Breast epithelium (tissue), 4 donors: ENCODE measurements at places on chromosomes 6 and 20. TPM values are rescaled to one million over a fixed set of nuclear protein-coding genes. Genes with fewer than 3 reads are reported as not detected.

GRCh38 chr6:113847447-113847846, 9.7 kb upstream of the MARCKS start:
- DNase-seq: no peak
- H3K27me3 ChIP-seq: no peaks in the 10 kb centered on the region
- H3K4me1 ChIP-seq: no peaks in the 10 kb centered on the region
- H3K4me3 ChIP-seq: no peak overlapping the region
- H3K27ac ChIP-seq: no peak overlapping the region

- H3K27me3 ChIP-seq: no peaks in the 10 kb centered on the region
- H3K36me3 ChIP-seq: no peaks in the 10 kb centered on the region
Measured at GRCh38 chr20:32560989-32561830, 23.9 kb downstream of the NOL4L start.

KIF3B gene
- 28.6 TPM for total RNA-seq

MYBL2 gene
- 0.44 TPM for total RNA-seq

DNA sequence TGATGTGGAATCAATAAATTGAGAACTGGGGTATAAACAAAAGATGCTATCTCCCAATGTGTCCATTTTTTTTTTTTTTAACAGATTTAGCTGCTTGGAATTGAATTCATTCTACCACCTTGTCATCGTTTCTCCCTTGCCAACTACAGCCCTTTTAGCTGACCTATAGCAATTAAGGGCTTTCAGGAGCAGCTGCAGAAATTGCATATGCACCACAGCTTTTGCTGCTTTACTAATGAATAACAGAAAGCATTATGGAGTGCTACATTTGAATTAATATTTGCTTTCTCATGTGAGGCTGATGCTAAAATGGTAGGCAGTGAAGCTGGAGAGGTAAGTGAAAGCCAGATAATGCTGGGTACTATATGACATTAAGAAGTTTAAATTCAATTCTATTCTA, 5.7 kb downstream of the SESN1 start:
- H3K36me3 ChIP-seq: no peaks in the 10 kb centered on the region
- H3K4me1 ChIP-seq: peaks cover 6% of the 10 kb centered on the region
- no peak for DNase-seq
- no peaks in the 10 kb centered on the region for H3K27me3 ChIP-seq
- H3K4me3 ChIP-seq: no peak overlapping the region

KCNQ2 gene
- not detected for total RNA-seq

WFDC5 gene
- not detected for total RNA-seq

DNA sequence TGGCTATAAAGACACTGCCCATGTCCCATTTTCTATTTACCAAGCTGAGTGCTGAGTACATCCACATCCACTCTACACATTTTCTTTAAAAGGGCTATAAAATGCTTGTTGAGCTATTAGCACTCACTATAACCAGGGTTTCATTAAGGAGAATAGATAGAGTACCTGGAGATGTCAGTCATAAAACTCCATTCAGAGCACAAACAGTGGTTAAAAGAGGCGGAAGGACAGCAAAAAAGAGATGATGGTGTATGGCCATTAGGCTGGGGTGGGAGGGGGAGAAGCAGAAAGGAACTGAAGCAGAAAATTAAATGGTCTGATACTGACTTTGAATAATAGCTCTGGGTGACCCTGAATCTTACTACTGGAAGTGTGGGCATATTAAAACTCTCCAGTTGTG, 609.9 kb upstream of the MAP3K7 start:
- no peaks in the 10 kb centered on the region for H3K4me1 ChIP-seq
- H3K27ac ChIP-seq: no peak overlapping the region
- no peak overlapping the region for H3K4me3 ChIP-seq
- H3K36me3 ChIP-seq: no peaks in the 10 kb centered on the region
- H3K27me3 ChIP-seq: no peaks in the 10 kb centered on the region

STMND1 gene
- 0.98 TPM for total RNA-seq

DNA sequence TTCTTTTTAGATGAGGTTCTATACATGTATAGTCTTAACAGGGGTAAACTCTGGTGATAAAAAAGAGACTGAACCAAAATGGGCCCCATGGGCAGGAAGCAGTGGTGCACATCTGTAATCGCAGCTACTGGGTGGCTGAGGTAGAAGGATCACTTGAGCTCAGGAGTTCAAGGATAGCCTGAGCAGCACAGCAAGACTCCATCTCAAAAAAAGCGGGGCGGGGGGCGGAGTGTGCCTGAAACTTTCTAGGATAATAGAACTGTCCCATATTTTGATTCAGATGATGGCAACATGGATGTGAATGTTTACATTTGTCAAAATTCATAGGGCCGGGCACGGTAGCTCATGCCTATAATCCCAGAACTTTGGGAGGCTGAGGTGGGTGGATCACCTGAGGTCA, 48.8 kb upstream of the TAF8 start:
- H3K27ac ChIP-seq: no peak overlapping the region
- no peaks in the 10 kb centered on the region for H3K27me3 ChIP-seq
- no peak overlapping the region for H3K4me3 ChIP-seq
- no peaks in the 10 kb centered on the region for H3K36me3 ChIP-seq
- no peaks in the 10 kb centered on the region for H3K4me1 ChIP-seq

TNXB gene
- total RNA-seq: 32.9 TPM

DNA sequence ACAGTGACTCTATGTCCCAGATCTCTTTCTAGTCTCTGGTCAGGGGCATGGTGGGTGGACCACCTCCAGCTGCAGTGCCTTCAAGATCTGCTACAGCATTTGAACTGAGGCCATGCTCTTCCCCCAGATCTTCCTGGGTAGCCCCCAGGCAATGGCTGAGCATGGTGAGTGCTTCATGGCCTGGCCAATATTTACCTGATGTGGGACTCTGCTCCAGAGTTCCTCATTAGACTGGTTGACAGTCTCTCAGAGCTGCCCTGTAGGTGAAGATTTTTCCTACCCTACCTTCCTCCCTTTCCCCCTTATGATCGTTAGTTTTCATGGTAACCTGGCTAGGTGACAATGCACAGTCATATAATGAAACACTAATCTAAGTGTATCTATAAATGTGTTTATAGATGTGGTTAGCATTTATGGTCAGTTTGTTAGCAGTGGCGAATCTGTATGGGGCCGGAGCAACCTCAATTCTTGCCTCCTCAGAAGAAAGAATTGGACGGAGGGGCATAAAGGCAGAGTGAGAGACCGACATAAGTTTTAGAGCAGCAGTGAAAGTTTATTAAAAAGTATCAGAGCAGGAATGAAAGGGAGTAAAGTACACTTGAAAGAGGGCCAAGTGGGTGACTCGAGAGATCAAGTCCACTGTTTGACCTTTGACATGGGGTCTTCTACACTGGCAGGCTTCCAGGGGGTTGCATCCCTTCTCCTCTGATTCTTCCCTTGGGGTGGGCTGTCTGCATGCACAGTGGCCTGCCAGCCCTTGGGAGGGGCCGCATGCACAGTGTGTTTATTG, 256.3 kb downstream of the CD83 start:
- H3K36me3 ChIP-seq: no peaks in the 10 kb centered on the region
- H3K4me3 ChIP-seq: no peak overlapping the region
- H3K4me1 ChIP-seq: no peaks in the 10 kb centered on the region
- DNase-seq: no peak
- H3K27me3 ChIP-seq: no peaks in the 10 kb centered on the region

DNA sequence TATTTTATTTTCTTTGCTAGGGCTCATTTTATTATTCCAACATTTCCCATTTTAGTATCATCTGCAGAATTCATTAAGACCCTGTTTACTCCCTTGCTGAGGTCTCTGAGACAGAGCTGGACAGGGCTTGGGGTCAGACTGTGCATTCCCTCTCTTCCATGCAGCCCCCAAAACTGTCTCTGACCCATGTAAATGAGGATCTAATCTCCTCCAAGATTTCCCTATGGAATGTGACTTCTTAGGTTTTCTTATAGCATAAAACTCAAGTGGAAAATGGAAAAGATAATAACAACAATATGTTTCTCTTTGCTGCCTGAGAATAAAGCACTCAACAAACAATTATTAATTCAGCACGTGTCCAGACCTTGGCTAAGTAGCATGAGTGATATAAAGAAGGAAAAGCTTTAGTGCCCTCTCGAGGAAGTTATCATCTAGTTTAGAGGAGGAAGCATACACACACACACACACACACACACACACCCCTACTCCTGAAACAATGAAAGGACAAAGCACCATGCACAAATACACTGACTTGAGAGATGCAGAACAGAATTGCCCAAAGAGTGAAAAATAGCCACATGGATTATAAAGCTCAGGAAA, 815.5 kb downstream of the BCKDHB start:
- no peaks in the 10 kb centered on the region for H3K27me3 ChIP-seq
- DNase-seq: no peak
- no peaks in the 10 kb centered on the region for H3K4me1 ChIP-seq
- H3K27ac ChIP-seq: no peak overlapping the region
- no peaks in the 10 kb centered on the region for H3K36me3 ChIP-seq
- no peak overlapping the region for H3K4me3 ChIP-seq

DNA sequence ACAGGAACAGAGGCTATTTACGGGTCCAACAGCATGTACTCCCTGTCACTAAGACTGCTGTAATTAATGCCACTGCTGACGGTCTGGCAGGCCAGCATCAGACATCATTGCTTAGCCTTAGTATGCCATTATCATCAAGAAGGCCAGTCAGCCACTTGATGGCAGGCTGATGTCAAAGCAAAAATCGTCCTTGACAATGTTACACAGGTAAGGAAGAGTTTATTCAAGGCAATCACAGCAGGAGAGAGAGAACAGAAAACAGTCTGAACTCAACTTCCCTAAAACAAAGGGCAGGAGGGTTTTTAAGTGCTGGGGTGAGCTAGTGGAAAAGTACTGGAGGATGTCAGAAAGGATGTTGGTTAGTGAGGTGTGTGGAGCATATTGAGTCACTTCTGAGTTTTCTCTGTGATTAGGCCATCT, 25.1 kb downstream of the FKBP1C start:
- H3K4me3 ChIP-seq: no peak overlapping the region
- DNase-seq: no peak
- no peaks in the 10 kb centered on the region for H3K36me3 ChIP-seq
- H3K27me3 ChIP-seq: no peaks in the 10 kb centered on the region

MYMX gene
- 3.4 TPM for total RNA-seq

GRCh38 chr6:56511591-56511990, 131.1 kb downstream of the DST start:
- no peaks in the 10 kb centered on the region for H3K4me1 ChIP-seq
- H3K27me3 ChIP-seq: no peaks in the 10 kb centered on the region
- H3K4me3 ChIP-seq: no peak overlapping the region
- no peaks in the 10 kb centered on the region for H3K36me3 ChIP-seq
- DNase-seq: no peak
- no peak overlapping the region for H3K27ac ChIP-seq
